GM12891 (cell line): ENCODE measurements at places on chromosomes 2 and 18.

DNA sequence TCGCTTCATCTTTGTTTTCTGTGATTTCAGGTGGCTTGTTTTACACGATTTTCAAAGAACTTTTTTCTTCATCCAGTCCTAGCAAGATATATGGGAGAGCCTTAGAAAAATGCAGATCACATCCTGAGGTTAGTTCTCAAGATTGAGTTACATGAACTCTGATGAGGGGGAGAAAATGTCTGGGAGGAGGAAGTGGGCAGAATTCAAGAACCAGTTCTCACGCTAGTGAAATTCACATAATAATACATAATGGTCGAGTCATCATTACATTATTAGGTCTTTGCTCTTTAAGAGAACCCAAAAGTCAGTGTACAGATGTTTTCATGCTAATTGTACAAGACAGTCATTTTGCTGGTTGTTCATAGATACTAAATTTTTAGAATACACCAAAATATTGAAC is 7.0 kb downstream of the TIMM21 start:
- DNase-seq: no peak

GRCh38 chr2:118687192-118687591 is 160.3 kb downstream of the EN1 start:
- no peak for DNase-seq

- DNase-seq: no peak
Measured at GRCh38 chr2:215359576-215359922, 47.7 kb downstream of the ATIC start.

GRCh38 chr2:85354286-85355072 is at the start of the genes ELMOD3 and RETSAT:
Gene ELMOD3, plus strand, starts transcription at chr2:85354769. Its CDS starts 2,430 bp downstream, at chr2:85357199.
Gene RETSAT, minus strand, starts transcription at chr2:85354528. Its CDS starts 21 bp downstream, at chr2:85354507.
- peak; percentile 92 for DNase-seq

DNA sequence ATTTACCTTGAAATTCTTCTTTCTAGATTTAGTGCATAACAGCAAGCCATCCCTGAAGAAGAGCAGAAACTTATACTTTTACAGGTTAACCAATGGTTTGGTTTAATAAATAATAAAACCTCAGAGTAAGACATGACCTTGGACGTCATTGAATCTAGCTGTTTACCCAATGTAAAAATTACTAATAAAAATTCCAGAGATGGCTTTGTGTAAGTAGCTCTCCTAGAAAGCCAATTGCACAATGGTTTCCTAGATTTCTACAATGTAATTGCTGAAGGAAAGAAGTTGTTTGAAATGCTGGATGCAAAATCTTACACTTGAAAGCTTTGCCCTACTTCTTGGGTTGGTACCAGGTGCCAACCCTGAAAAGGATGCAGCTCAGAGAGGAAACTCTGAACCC is 1.5 kb downstream of the XDH start:
- DNase-seq: no peak
